ENCODE measurements at places on chromosomes 7 and 10.
A peak's percentile ranks its signal among the peaks of the same experiment; 100 is the strongest.

GRCh38 chr7:22786290-22786932 is 36.2 kb downstream of the TOMM7 start:
- no peak for DNase-seq

- no peak for DNase-seq
Measured at GRCh38 chr7:111180338-111180737, 89.4 kb downstream of the LRRN3 start.

DNA sequence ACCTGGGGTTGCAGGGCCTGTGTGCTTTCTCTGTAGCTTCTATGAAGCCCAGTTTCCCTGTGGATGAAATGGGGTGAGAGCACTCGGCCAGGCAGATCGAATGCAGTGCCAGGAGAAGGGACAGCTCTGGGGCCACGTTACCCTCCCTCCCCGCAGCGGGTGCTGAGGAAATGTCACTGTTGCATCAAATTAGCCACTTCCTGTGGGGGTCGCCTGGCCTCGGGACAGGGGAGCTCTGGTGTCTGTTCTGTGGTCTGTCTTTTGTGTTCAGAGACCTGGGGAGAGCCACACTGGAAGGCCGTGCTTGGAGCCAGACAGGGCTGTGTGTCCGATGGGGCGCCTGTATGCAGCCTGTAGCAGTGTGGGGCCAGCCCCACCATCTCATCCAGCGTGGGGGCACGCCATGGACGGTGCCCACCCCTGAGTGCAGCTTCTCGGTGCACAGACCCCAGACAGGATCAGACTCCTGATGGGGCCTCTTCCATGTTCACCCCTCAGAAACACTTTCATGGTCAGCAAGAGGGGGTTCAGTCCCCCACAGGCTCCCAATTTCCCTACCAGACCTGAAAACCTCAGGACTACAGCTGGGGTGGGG is 13.6 kb downstream of the TTYH3 start:
- no peak for DNase-seq

GRCh38 chr10:116787893-116788665 is 45.7 kb upstream of the HSPA12A start:
- DNase-seq = peak; percentile 5

- DNase-seq = no peak
Measured at GRCh38 chr7:108252177-108252576, 122.0 kb upstream of the LAMB4 start.

GRCh38 chr7:28062197-28062991 is 118.2 kb downstream of the JAZF1 start:
- peak; percentile 60 for DNase-seq

- no peak for DNase-seq
Measured at GRCh38 chr7:80078886-80079285, 55.7 kb upstream of the GNAI1 start.

GRCh38 chr7:30866939-30867338 is 44.7 kb upstream of the AQP1 start:
- DNase-seq = no peak

DNA sequence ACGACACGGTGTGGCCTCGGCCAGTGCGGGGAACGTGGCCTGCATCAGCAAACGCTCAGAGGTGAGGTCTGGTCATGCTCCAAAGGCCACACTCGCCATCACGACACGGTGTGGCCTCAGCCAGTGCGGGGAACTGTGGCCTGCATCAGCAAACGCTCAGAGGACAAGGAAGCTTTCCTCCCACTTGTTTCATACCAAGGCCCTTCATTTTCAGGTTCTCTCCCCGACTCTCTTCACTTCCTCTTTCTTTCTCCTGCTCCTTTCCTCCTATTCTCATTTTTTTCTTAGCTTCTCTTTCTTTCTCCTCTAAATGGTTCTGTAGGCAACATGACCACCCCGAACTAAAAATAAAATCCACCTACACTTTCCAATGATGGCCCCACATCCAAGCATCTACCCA is 384.4 kb upstream of the SHH start:
- DNase-seq = no peak

DNA sequence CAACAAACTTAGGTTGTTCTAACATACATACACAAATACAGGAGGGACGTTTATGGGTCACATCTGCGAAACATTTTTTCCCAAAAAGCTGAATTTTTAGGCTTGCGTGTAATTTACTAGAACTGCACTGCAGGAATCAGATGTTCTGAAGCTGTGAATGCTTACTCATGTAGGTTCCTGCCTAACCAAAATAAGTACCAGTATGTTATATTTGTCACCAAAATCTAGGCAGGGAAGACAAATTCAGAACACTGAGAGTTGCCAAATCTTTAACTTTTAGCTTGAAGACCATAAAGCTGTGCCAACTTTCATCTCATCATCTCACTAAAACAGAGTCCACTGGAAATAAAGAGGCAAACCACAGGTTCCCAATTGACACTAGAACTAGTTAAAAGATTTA is 5.7 kb downstream of the UBE2H start:
- DNase-seq = no peak

DNA sequence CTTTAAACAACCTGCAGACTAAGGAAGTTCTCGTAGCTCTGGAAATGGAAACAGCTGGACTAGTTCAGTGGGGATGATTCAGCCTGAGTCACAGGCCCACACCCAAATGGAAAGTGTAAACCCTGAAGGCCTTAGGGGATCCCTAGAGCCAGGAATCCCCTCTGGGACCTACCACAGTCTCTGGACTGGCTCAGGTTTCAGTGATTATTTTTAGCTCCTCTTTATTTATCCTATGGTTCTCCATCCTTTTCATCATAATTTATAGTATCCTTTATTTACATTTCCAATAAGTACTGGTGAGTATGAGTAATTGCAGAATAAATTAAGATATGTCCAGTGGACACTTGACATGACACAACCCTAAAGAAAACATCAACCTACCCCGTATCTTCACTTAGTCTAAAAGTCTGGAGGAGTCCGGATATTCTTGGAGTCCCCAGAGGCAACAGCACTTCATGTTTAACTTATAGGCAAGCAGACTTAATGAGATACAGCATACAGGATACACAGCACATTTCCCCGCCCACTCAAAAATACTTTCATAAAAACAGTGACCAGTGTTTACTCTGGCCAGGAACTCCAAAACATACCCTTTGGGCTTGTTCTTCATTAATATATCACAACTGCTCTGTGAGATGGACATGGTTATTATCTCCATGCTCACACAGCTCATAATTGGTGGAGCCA is 28.4 kb upstream of the SEMA3E start:
- DNase-seq = no peak

DNA sequence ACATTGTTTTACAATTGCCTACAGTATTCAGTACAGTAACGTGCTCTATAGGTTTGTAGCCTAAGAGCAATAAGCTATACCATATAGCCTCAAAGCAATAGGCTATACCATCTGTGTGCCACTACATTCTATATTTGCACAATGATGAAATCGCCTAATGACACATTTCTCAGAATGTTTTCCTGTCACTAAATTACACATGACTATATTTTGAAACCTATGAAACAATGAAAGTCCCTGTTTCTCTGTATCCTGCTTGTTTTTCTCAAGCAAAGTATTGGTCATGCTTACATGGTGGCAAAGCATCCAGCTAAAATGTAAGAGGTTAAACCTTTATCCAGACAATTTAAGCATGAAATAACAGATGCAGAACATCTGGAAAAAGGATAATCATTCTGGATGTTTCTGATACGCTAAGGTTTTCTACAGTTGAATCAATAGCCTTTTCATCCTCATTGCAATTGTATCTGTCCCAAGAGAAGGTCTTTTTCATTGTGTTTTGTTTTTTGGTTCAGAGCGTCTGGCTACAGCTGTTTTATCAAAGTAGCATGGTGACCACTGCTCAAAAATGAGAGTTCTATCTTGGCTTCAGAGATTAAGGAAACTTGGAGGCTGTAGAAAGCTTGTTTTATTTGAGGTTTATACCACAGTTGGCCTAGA is 81.7 kb downstream of the CSTF2T start:
- no peak for DNase-seq
